H4 (cell line): ENCODE measurements at places on chromosomes 2 and 18. TPM values are rescaled to one million over a fixed set of nuclear protein-coding genes. Genes with fewer than 3 reads are reported as not detected.

The CDH2 gene
- 29.8 and 32.5 TPM in 2 replicates for total RNA-seq

The NEURL3 gene
- total RNA-seq = not detected in 2 replicates

The GAD1 gene
- total RNA-seq = 2.2 and 4.3 TPM in 2 replicates

The SH2D6 gene
- not detected in 2 replicates for total RNA-seq

The AMER3 gene
- total RNA-seq = not detected in 2 replicates

The POTEI gene
- total RNA-seq = 0.10 and 0.31 TPM in 2 replicates

The EVX2 gene
- total RNA-seq = not detected in 2 replicates

The APCDD1 gene
- 1.5 and 5.3 TPM in 2 replicates for total RNA-seq

The C2orf80 gene
- total RNA-seq = not detected in 2 replicates

The APOB gene
- not detected in 2 replicates for total RNA-seq

The SPATA3 gene
- not detected in 2 replicates for total RNA-seq

The SERPINB3 gene
- total RNA-seq = not detected in 2 replicates

The CD8B gene
- not detected in 2 replicates for total RNA-seq

The MROH2A gene
- total RNA-seq = 0.02 TPM in 1 of 2 replicates, not detected in the other

The MCEE gene
- 7.3 and 8.4 TPM in 2 replicates for total RNA-seq
